Activated T-cell treated with anti-CD3 and anti-CD28 coated beads, Interleukin-2, amount 50 U/mL, for 72 hours (primary cell): ENCODE measurements at places on chromosomes 13 and 19. TPM values are rescaled to one million over a fixed set of nuclear protein-coding genes. Genes with fewer than 3 reads are reported as not detected.

IGFL1 gene
- not detected for total RNA-seq

PLK5 gene
- total RNA-seq, result not detected

RNF225 gene
- 1.5 TPM for total RNA-seq

FAM216B gene
- total RNA-seq, result not detected

CXCL17 gene
- not detected for total RNA-seq

ZNF540 gene
- 2.3 TPM for total RNA-seq

GNA15 gene
- total RNA-seq, result 66.5 TPM

PSG6 gene
- not detected for total RNA-seq

SNRPA gene
- 290 TPM for total RNA-seq

GRCh38 chr13:39284801-39285388 lies 246.6 kb downstream of the NHLRC3 start:
- peaks cover 32% of the 10 kb centered on the region for H3K27me3 ChIP-seq
- DNase-seq, result no peak
- no peak overlapping the region for H3K4me3 ChIP-seq
- no peak overlapping the region for H3K27ac ChIP-seq

GRCh38 chr19:50696094-50696483 lies 23.5 kb downstream of the SHANK1 start:
- no peaks in the 10 kb centered on the region for H3K4me1 ChIP-seq
- H3K27ac ChIP-seq, result no peak overlapping the region
- peaks cover 72% of the 10 kb centered on the region for H3K27me3 ChIP-seq
- no peak overlapping the region for H3K4me3 ChIP-seq

GRCh38 chr19:6970443-6970842 lies 50.8 kb downstream of the MBD3L2B start:
- H3K4me1 ChIP-seq, result no peaks in the 10 kb centered on the region
- H3K27me3 ChIP-seq, result no peaks in the 10 kb centered on the region
- H3K4me3 ChIP-seq, result no peak overlapping the region
- no peak overlapping the region for H3K27ac ChIP-seq
- no peaks in the 10 kb centered on the region for H3K36me3 ChIP-seq
- no peak for DNase-seq

- H3K36me3 ChIP-seq, result peaks cover 1% of the 10 kb centered on the region
- DNase-seq, result no peak
- H3K4me3 ChIP-seq, result no peak overlapping the region
- H3K27ac ChIP-seq, result no peak overlapping the region
- peaks cover 12% of the 10 kb centered on the region for H3K27me3 ChIP-seq
These were observed 187.9 kb upstream of the TSHZ3 start for GRCh38 chr19:31537136-31537535.

GRCh38 chr19:11479090-11479897 lies 1.6 kb downstream of the ELAVL3 start:
- H3K27ac ChIP-seq, result no peak overlapping the region
- H3K4me1 ChIP-seq, result peaks cover 25% of the 10 kb centered on the region
- peak overlapping the region; percentile 60 for H3K4me3 ChIP-seq

GRCh38 chr13:113617961-113618360 lies 33.4 kb downstream of the TFDP1 start:
- no peak overlapping the region for H3K4me3 ChIP-seq
- no peaks in the 10 kb centered on the region for H3K36me3 ChIP-seq
- no peak overlapping the region for H3K27ac ChIP-seq
- DNase-seq, result no peak

DNA sequence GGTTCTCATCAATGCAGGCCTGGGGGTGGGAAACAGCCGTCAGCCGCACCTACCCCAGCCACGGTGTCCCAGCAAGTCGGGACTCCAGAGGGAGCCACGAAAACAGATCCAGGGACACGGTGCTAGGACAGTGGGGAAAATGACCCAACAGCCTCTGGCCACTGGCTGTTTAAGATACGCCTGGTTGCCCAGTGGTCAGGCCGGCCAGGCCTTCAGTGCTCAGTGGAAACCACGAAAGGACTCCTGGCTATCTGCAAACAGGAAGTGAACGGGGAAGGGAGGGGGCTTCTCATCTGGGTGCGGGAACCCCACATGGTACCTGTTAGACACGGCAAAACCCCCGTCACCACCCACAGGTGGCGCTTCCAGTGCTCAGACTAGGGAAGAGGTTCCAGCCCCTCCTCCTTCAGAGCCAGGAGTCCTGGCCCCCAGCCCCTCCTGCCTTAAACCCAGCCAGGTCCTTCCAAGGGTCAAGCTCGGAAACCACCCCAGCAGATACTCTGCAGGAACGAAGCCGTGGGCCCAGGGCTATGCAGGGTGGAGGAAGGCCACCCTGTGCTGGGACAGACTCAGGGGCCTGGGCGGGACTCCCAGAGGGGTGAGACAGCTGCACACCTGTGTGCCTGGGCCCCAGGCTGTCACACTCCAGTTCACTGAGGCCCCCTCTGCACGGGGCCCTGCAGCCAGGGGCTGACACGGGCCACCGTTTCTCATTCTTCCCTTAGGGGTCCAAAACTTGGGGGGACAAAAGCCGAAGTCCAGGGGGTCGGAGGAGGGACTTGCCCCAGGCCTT lies 4.5 kb downstream of the PPP1R12C start:
- peaks cover 14% of the 10 kb centered on the region for H3K36me3 ChIP-seq
- peaks cover 26% of the 10 kb centered on the region for H3K4me1 ChIP-seq
- no peak overlapping the region for H3K27ac ChIP-seq
- DNase-seq, result no peak
- H3K4me3 ChIP-seq, result no peak overlapping the region

DNA sequence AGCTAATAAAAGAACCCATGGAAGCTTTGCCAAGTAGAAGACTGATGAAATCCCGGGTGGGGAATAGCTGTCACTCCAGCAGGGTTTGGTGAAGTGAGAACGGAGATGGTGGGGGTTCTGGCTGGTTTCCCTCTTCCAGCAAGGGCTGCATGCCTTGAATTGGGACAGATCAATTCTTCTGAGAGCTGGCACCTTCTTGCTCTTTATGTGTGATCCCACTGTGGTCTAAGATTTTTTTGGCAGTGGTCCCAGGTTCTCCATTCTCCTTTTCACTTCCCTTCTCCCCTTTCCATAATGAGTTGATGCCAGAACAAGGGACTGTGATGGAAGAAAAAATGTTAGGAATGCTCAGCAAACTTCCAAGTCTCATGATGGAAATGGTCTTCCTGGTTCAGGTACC lies 50.0 kb downstream of the TNFSF11 start:
- DNase-seq, result no peak
- no peak overlapping the region for H3K27ac ChIP-seq
- H3K27me3 ChIP-seq, result peaks cover 13% of the 10 kb centered on the region

GRCh38 chr19:15250640-15250993 lies 18.4 kb upstream of the EPHX3 start:
- H3K4me1 ChIP-seq, result no peaks in the 10 kb centered on the region
- no peak overlapping the region for H3K27ac ChIP-seq
- DNase-seq, result no peak
- H3K36me3 ChIP-seq, result peaks cover 5% of the 10 kb centered on the region
- H3K4me3 ChIP-seq, result no peak overlapping the region

DNA sequence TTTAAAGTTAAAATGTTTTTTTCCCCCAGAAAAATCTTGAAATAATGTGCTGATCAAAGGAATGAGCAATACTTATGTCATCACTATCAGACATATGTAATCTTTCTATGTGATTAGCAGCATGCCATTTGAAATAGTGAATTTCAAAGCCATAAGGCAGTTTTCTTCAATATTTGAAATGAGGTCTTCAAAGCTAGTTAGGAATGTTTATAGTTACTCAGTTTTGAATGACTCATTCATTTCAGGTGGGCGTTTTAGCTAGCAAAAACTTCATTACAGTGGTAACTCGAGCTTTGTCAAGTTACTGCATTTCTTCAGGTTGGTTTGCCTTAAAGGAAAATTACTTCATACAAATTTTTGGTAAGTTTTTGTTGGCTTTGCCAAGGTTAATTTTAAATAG lies 102.1 kb downstream of the ATP8A2 start:
- peaks cover 5% of the 10 kb centered on the region for H3K4me1 ChIP-seq
- H3K27ac ChIP-seq, result no peak overlapping the region
- DNase-seq, result no peak
- peaks cover 1% of the 10 kb centered on the region for H3K36me3 ChIP-seq
- H3K27me3 ChIP-seq, result peaks cover 34% of the 10 kb centered on the region

GRCh38 chr13:107209824-107210722 lies 642.1 kb upstream of the ARGLU1 start:
- H3K4me3 ChIP-seq, result no peak overlapping the region
- peaks cover 6% of the 10 kb centered on the region for H3K27me3 ChIP-seq
- H3K27ac ChIP-seq, result no peak overlapping the region
- H3K4me1 ChIP-seq, result no peaks in the 10 kb centered on the region

GRCh38 chr13:114275304-114275703 lies 6.1 kb upstream of the UPF3A start:
- no peak overlapping the region for H3K4me3 ChIP-seq
- DNase-seq, result no peak
- H3K36me3 ChIP-seq, result peaks cover 32% of the 10 kb centered on the region
- H3K4me1 ChIP-seq, result peaks cover 14% of the 10 kb centered on the region

DNA sequence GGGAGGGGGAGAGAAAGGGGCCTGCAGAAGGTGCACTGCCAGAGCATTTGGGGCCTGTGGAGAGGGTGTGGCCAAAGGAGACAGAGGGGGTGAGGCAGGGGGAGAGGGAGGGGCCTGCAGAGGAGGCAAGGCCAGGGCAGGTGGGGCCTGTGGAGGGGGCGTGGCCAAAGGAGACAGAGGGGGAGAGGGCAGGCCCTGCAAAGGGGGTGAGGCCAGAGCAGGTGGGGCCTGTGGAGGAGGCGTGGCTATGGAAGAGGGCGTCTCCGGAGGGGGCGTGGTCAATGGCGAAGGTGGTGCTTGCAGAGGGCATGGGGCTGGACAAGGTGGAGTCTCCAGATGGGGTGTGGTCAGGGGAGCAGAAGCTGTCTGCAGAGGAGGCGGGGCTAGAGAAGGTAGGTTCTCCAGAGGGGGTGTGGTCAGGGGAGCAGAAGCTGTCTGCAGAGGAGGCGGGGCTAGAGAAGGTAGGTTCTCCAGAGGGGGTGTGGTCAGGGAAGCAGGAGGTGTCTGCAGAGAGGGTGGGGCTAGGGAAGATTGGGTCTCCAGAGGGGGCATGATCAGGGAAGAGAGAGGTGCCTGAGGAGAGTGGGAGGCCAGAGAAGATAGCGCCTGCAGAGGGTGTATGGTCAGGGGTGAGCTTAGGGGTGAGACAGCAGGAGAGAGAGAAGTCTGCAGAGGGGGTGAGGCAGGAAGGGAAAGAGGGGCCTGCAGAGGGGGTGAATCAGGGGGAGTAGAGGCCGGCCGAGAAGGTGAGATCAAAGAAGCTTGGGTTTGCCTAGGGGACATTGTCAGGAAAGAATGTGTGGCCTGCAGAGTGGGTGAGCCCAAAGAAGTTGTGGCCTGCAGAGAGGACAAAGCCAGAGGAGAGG lies 3.4 kb downstream of the PRR36 start:
- no peaks in the 10 kb centered on the region for H3K36me3 ChIP-seq
- no peak overlapping the region for H3K27ac ChIP-seq
- peaks cover 37% of the 10 kb centered on the region for H3K27me3 ChIP-seq
- H3K4me1 ChIP-seq, result peaks cover 40% of the 10 kb centered on the region
- DNase-seq, result peak; percentile 81

DNA sequence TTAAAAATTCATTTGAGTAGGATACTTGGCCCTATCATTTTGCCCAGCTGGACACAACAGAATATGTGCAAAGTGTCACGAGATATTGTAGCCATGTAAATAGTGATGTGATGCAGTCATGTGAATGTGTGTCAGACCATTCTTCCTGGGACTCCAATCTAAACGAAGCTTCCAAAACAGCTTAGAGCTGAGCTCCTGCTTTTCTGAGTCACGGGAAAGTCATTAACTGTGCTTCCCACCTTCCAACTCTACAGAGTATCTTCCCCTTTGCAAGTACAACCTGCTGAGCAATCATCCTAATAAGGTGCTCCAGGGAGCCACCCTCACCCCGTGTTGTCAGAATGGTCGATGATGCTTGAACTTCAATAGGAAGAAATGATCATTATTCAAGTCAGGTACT lies 294.7 kb downstream of the MYO16 start:
- H3K36me3 ChIP-seq, result no peaks in the 10 kb centered on the region
- no peak for DNase-seq
- no peak overlapping the region for H3K27ac ChIP-seq
- H3K4me1 ChIP-seq, result no peaks in the 10 kb centered on the region
- no peak overlapping the region for H3K4me3 ChIP-seq

- DNase-seq, result peak; percentile 95
- peaks cover 47% of the 10 kb centered on the region for H3K36me3 ChIP-seq
- no peaks in the 10 kb centered on the region for H3K27me3 ChIP-seq
These were observed 1.5 kb downstream of the MIR17HG start for GRCh38 chr13:91348906-91349435.

DNA sequence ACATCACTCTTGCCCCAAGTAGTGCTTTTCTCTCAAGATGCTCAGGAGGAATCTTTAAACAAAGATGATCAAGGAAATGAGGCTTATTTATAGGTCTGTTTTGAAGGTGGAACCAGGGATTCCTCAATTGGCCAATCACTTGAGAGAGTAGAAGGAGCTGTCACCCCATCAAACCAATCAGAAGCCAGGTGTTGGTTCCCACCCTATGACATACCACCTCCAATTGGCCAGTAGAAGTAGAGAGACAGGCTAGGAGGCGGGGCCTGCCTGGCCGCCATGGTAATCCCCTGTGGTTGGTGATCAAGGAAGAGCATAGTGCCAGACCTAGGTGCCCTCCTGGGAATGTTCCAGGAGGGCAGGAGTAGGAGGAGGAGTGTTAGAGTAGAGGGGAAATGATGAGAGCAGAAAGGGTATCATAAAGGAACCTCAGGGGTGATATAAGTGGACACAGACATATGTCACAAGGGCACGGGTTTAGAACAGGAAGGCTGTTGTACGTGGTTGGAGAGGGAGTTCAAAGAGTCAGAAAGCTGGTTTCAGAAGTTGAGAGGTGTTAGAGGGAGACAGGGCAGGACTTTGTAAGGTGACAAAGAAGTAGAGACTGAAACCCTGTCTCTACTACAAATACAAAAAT lies 10.5 kb downstream of the PMIS2 start:
- peak; percentile 45 for DNase-seq
- peaks cover 8% of the 10 kb centered on the region for H3K4me1 ChIP-seq
- no peaks in the 10 kb centered on the region for H3K36me3 ChIP-seq
- H3K27ac ChIP-seq, result no peak overlapping the region

- H3K4me1 ChIP-seq, result no peaks in the 10 kb centered on the region
- no peaks in the 10 kb centered on the region for H3K27me3 ChIP-seq
- H3K27ac ChIP-seq, result no peak overlapping the region
These were observed 141.5 kb downstream of the TDRD3 start for GRCh38 chr13:60538566-60538965.

DNA sequence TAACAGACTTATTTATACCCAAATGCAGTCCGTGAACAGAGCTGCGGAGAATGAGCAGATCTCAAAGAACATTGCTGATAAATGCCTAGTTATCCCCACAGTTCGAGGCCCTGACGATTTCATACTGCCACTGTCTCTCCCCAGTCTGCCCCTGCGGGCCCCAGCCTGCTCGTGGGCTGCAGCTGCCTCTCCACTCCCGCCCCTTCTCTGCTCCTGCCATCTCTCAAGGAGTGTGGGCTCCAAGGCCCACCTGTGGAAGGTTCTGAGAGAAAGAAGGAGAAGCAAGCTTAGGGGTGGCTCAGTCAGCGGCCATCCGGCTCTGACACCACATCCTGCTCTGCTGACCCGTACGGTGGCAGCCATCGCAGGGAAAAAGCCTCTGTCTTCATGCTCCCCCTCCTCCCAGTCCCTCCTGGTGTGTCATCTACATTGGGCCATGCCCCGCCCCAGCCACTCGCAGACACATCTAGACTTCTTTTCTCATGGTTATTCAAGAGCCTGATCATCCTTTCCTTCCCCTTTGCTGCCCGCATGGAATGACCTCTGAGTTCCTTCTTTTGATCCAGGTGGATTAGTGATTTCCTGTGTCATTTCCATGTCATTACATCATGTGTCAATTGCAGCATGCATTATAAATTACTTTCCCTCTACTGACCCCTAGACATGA lies 52.0 kb downstream of the EPS15L1 start:
- no peaks in the 10 kb centered on the region for H3K27me3 ChIP-seq
- H3K27ac ChIP-seq, result peak overlapping the region; percentile 64
- DNase-seq, result no peak
- H3K4me1 ChIP-seq, result no peaks in the 10 kb centered on the region
- no peaks in the 10 kb centered on the region for H3K36me3 ChIP-seq
